Hindlimb muscle (tissue), 1 donor: ENCODE measurements at places on chromosomes 5 and 9. TPM values are rescaled to one million over a fixed set of nuclear protein-coding genes. Genes with fewer than 3 reads are reported as not detected.

Gene PCDHGA10
- polyA plus RNA-seq = 1.6 TPM

Gene SLC23A1
- 0.48 TPM for polyA plus RNA-seq

GRCh38 chr5:166977911-166978422 lies 1313.5 kb upstream of the WWC1 start:
- no peak for DNase-seq

Gene SNCAIP
- 5.7 TPM for polyA plus RNA-seq

DNA sequence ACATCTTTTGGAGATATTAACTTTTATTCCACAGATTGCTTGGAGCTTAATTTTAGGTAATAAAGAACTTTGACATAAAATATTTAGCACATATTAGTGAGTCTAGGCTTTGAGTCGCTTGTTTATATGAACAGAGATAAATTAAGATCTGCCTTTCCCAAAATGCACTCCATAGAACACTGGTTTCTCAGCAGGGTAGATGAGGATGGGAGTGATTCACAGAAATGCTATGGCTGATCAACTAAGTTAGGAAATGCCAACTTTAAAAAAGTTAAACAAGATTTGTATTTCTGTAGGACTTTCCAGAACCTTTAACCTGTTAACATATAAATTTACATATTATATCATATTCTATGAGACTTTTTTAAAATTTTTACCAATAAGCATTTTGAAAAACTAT lies 65.2 kb downstream of the STARD4 start:
- DNase-seq = no peak

DNA sequence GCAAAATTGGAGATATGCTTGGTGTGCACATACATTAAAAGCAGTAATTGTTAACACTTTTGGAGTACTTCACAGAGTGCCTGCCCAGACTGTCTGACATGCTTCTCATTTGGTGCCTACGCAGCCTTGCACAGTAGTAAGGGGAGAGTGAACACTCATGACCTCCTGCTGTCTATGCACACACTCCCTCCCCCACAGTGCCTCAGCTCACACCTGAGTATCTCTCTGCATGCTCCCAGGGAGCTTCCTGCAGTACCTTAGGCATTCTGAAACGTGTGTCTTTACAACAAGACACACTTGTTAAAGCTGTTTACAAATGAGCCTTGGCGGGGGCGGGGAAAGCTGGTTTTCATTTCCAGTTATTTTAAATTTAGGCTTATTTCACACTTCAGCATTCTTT lies 18.0 kb downstream of the MAP3K1 start:
- no peak for DNase-seq

DNA sequence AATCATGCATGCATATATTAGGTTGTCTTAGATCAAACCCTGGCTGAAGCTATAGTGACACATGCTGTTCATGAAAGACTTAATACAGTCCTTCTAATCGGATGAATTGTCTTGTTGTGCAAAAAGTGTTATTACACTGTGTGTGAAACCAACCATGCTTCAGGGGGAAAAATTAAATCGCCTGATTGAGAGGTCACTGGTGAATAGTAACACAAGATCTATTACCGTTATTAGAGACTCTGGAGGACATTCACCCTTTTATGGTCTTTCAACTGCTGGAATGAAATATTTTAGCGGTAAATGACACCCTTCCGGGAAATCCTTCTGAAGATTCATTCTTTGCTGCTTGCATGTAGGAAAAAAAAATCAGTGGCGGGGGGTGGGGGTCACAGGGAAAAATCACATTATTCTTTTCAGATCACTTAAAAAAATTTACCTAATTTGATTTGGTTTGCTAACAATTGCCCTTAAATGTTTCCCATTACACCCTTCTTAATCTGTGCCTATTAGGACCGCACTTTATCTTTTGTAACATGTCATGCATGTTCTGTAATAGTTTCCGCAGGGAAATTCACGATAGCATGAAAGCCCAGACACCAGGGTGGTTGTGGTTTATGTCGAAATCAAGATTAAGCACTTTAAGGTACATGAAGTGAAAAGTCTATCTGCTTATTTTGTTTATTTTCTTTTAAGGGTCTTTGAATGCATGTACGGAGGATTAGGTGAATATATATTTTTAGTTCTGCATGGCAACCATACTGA lies 120.6 kb downstream of the FOCAD start:
- DNase-seq = no peak

GRCh38 chr5:157574456-157575380 lies 857 bp downstream of the ADAM19 start:
- no peak for DNase-seq

Gene TMEM141
- polyA plus RNA-seq = 35.7 TPM

Gene TPPP
- polyA plus RNA-seq = 7.7 TPM

DNA sequence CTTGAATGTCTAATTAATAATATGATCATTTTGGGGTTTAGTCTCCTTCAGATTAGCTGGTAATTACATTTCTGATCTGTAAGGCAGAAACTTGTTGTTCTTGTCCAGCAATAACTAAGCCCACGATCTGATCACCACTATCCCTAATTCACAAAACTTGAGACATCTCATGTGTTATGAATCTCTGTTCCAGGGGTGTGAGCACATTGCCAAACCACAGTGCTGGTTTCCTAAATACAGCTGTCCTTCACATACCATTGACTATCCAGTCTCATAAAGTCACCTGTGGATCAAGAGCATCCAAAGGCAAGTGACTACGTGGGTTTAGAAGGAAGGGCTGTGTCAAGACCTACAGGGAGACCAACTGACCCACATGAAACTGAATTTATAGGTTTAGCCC lies 134.1 kb upstream of the PRLR start:
- no peak for DNase-seq

DNA sequence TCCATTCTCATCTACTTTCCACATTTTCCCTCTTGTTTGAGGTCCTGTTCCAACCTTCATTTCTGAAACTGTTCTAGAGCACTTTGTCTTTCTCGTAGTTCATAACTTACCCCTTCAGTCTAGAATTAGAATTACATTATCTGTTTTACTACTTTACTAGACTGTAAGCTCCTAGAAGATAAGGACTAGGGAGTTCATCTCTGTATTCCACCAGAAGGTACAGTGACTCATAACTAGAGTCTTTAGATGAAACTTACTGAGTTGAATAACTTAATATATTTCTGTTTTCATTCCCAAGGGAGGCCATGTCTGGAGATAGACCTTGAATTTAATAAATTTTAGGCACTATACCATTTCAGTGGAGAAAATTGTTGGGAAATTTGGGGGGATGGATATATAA lies 38.7 kb downstream of the G3BP1 start:
- DNase-seq = no peak

Gene SLC22A5
- polyA plus RNA-seq = 7.3 TPM

DNA sequence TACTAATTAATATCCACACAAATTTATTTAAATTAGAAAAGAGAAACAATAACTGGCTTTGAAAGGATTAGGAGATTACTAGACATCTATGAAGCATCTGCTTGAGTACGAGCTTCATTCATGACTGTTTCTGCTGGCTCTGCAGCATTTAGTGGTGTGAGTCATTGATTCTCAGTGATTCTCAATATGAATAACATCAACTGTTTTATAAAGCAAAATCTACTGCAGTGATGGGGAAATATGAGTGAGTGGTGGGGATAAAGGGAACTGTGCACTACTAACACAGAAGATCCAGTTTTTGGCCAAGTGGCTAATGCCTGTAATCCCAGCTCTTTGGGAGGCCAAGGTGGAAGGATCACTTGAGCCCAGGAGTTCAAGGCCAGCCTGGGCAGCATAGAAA lies 8.4 kb downstream of the FNBP1 start:
- no peak for DNase-seq

GRCh38 chr5:58405175-58405574 lies 54.7 kb downstream of the PLK2 start:
- no peak for DNase-seq

- DNase-seq = no peak
Observed at GRCh38 chr9:9108641-9109040, 1309.1 kb upstream of the DMAC1 start.

DNA sequence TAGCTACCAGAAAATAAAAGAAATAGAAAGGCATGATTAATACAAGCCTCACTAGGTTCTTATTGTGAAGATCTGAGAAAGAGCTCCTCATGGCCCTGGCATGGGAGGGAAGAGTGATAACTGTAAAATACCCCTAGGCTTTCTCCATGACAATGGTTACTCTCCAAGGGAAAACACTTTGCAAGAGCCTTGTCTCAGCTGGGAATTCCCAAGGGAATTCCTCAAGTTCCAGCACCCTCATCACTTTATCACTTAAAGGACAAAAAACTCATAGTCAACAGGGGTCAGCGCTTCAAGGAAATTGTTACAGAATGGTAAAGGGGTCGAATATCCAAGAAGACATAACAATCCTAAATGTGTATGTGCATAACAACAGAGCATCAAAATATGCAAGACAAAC lies 21.2 kb downstream of the SYK start:
- DNase-seq = no peak

DNA sequence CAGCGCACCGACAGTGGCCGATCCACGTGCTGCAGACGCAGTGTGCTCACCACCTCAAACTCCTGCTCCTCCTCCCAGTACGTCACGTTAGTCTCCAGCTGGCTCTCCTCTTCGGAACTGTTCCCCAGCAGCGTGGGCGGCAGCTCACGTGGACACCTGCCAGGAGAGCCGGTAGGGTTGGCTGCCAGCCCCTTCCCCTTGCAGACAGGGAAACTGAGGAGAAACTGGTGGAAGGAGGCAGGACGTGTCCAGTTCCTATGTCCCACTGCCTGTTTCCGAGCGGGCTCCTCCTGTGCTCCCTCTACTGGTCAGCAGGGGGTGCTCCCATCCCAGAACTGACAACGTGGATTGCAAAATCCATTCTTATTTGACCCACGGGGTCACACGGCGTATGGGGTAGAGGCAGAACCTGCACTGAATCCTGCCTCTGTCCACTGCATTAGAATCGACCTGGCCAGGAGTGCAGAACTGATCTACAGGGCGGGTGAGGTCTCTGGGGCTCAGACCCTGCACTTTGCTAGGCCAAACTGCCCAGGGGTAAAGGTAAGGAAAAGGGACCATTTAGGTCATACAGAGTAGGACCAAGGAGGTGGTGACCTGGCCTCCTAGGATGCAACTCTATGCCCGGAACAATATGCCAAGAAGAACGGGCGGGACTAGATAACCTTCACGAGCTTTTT lies 25.7 kb downstream of the PDGFRB start:
- DNase-seq = peak; percentile 66

Gene APBA1
- 6.0 TPM for polyA plus RNA-seq

- DNase-seq = no peak
Observed at GRCh38 chr5:139167952-139168720, 30.0 kb downstream of the SIL1 start.

Gene NR4A3
- polyA plus RNA-seq = 0.92 TPM

- DNase-seq = no peak
Observed at GRCh38 chr5:168211245-168211644, 80.2 kb upstream of the WWC1 start.

DNA sequence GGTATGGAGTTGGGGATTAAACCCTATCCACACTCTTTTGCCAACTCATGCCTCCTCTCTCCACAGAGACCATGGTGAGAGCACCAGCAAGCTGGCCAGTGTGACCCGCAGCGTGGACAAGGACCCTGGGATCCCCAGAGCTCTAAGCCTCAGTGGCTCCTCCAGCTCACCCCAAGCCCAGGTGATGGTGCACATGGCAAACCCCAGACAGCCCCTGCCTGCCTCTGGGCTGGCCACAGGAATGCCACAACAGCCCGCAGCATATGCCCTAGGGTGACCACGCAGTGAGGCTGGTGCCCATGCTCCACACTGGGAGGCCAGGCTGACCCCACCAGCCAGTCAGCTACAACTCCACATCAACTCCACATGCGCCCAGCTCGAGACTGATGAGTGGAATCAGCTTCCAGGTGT lies 11.5 kb upstream of the CARD19 start:
- no peak for DNase-seq

DNA sequence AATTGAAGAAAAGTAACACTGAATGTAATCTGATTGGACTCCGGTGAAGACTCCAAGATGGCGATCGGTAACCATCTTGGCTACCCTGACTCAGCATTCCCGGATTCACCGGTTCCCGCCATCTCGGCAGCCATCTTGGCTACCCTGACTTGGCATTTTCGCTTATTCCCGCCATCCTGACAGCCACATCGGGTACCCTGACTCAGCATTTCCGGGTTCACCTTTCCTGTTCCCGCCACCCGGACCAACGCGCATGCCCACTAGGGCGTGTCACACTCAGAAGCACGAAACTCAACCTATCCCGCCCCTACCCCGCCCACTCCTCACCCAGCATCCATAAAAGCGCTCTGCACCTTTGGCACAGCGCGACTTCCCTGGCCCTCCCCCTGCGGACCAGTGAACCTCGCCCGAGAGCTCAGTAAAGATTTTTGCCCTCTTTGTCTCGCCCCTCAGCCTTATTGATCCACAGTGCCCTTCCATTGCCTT lies 17.2 kb downstream of the SPTLC1 start:
- DNase-seq = peak; percentile 34

- no peak for DNase-seq
Observed at GRCh38 chr9:133927041-133927440, 65.1 kb downstream of the VAV2 start.

Gene FGF10
- polyA plus RNA-seq = 4.9 TPM

- no peak for DNase-seq
Observed at GRCh38 chr9:15642369-15642962, 89.6 kb downstream of the CCDC171 start.

DNA sequence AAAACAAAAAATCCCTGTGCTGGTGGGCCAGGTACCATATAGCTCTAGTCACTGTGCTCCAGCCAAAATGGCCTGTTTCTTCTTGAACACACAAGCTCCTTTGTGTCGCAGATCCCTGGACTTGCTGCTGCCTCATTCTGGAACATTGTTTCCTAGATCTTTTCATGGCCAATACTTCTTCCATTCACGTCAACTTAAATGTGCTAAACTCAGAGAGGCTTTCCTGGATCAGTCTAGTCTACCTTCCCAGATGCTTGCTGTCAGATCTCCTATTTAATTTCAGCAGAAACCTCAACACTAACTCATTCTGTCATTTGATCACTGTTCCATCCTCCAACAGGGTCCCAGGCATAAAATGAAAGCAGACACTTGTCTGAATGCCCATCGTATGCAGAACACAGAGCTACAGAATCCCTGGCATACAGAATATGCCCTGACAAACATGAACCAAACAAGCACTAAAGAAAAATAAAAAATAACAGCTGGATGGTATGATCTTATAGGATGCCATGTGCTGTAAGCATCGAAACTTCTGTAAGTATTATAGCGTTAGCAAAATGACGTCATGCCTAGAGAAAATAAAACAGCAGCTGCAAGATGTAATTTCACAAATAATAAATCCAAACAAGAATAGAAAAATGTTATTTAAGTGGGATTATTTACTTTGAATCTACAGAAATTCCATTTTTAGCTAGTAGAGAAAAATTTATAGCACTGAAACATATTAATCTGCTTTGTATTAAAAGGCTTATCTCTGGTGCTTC lies 403.7 kb upstream of the DAP start:
- DNase-seq = no peak

Gene MSX2
- 0.44 TPM for polyA plus RNA-seq

DNA sequence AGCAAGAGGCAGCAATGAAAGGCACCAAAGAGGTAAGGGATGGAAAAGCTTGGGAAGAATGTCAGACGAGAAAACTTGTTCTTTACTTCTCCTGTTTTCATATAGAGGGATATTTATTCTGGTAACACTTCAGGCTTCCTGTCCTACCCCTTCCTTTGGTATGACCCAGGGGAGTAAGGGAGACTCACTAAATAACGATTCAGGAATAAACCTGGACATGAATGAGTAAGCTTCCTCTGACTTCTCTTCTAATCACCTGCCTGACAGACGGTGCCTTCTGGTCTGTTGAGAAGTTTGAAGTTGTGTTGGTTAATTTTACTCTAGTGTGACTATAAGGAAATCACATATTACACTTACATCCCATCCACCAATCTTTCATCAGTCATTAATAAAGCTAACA lies 461.2 kb downstream of the CDH12 start:
- DNase-seq = no peak
